ENCODE measurements at places on chromosomes 16 and 17.

DNA sequence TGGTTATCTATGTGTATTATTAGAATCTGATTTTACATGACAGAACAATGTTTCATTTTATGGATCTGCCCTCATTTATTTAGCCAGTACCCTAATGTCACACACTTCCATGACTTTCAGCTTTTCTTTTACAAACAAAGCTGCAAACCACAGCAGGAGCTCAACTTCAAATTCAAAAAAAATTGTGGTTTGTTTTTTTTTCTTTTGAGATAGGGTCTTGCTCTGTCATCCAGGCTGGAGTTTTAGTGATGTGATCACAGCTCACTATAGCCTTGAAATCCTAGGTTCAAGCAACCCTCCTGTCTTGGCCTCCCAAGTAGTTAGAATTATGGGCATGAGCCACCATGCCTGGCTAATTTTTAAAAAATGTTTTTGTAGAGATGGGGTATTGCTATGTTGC lies 8.2 kb upstream of the MPRIP start:
- DNase-seq, result no peak

GRCh38 chr16:74030000-74030706 lies 266.5 kb upstream of the PSMD7 start:
- DNase-seq, result no peak

GRCh38 chr17:7045492-7046126 lies 1.7 kb upstream of the SLC16A11 start:
- peak; percentile 55 for DNase-seq

- no peak for DNase-seq
Measured at GRCh38 chr17:17109907-17110306, 67.7 kb downstream of the MPRIP start.

GRCh38 chr17:28570716-28571360 lies 486 bp downstream of the PIGS start:
- DNase-seq, result peak; percentile 31

DNA sequence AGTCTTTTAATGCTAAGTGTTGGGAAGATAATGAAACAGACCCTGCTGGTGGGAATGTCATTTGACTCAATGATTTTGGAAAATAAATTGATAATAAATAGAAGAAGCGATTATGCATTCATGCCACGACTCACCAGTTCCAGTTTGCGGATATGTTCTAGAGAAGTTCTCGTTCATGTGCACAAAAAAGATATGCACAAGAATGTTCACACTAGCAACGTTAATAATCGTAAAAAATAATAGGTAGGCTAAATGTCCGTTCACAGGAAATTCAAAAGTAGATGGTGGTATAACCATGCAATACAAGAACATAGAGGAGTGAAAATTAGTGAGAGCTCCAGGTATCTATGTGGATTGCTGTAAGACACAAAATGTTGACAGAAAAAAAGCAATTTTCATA lies 59.8 kb downstream of the NACA2 start:
- DNase-seq, result no peak

DNA sequence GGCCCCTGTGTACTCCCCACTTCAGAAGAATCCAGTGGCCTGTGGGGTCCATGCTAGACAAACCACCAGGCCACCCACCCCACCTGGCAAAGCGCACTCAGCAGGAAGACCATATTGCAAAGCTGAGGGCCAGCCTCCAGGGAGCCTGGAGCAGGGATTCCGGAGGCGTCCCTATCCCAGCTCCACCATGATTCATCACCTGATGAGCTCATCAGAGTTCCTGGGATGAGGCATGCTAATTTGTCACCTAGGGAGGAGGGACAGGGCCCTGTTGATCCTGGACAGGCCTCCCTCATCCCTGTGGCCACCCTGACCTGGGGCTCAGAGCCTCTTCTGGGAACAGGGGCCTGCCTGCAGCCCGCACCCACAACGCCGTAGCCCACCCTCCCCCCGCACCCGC lies 131.6 kb upstream of the PLCG2 start:
- no peak for DNase-seq

GRCh38 chr17:57939797-57940196 lies 15.4 kb downstream of the CUEDC1 start:
- DNase-seq, result peak; percentile 64

GRCh38 chr16:4714996-4715395 lies 19.1 kb downstream of the ANKS3 start:
- DNase-seq, result no peak

DNA sequence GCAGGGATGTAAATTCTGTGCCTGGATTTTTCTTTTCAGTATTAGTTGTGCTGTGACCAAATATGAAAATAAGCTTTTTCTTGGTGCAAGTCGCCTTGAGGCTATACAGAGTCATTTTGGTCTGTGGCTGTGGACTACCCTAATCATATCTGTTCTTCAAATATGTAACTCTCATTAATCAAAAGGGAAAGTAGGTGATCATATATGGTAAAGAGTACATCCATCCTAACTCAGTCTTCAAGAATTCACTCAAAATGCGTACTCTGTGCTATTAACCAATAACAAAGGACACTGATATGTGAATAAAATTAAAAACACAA lies 2.6 kb downstream of the CPD start:
- DNase-seq, result no peak

GRCh38 chr16:72819345-72819744 lies 228.6 kb downstream of the ZFHX3 start:
- no peak for DNase-seq

GRCh38 chr17:47735536-47736011 lies 2.5 kb downstream of the TBX21 start:
- DNase-seq, result no peak

GRCh38 chr16:64481497-64481896 lies 640.4 kb downstream of the CDH11 start:
- no peak for DNase-seq

DNA sequence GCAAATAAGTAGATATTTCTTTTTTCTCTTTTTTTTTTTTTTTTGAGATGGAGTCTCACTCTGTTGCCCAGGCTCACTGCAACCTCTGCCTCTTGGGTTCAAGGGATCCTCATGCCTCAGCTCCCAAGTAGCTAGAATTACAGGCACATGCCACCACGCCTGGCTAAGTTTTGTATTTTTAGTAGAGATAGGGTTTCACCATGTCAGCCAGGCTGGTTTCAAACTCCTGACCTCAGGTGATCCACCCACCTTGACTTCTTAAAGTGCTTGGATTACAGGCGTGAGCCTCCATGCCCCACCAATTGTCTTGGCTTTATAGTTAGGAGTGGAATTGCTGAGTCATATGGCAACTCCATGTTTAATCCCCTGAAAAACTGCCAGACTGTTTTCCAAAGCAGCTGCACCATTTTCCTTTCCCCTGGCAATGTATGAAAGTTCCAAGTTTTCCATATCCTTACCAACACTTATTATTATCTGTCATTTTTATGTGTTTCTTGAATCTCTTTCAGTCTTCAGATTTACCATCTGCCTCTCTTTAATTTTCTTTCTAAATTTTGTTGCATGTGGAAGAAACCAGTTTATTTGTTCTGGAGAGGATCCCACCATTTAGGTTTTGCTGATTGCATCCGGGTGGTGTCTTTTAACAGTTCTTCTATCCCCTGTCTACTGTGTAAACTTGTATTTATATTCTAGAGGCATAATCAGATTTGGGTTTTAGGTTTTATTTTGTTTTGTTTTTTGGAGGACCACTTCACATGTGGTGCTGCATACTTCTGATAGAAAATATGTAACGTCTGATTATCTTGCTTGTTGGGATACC lies 9.9 kb upstream of the CES3 start:
- DNase-seq, result no peak

GRCh38 chr17:81345228-81346089 lies 49.8 kb upstream of the BAHCC1 start:
- peak; percentile 61 for DNase-seq

- no peak for DNase-seq
Measured at GRCh38 chr17:69732272-69732918, 317.9 kb downstream of the MAP2K6 start.

DNA sequence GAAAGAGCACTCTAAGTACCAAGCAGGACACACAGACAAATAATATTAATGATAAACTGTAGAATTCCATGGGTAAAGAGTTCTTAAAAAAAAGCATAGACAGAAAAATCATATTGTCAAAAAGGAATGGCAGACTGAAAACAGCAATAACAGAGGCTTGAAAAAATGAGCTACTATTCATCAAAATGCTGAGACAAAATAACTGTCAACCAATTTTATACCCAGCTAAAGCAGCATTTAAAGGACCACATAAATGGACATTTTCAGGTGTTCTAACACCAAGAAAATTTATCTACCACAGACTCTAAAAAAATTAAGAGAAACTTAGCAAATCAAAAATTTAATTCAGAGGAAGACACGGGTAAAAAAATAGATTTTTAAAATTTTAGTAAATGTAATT lies 119.1 kb downstream of the DYNLRB2 start:
- no peak for DNase-seq

DNA sequence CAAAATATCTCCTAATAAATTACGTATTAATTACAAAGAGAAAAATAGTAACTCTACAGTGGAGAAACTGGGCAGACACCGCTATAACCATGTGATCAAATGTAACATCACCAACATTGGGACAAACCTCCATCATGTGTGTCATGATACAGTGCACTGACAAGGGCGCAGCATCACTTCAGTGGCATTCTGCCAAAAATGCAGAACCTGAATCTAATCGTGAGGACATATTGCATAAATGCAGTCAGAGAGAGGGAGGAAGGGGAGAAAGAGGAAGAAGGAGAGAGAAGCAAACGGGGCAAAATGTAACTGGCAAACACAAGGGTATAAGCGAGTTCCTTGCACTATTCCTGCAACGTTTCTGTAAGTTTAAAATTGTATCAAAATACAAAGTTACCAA lies 74.2 kb upstream of the MARCHF10 start:
- DNase-seq, result no peak

DNA sequence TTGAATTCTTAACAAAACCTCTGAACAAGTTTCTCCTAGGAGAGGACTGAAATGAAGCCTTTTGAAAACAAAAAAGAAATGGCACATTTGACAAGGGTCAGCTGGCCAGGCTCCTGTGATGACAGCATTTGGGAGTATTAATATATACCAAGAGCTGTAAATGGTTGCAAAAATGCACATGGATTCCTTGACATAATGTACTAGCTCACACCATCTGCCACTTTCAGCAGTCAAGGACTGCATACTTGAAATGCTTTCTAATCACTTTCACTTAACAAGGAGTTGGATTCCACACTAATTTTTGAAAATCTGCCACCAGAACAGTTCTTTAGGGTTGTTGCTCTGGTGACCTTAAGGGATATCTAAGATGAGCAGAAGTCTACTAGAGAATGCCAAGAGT lies 236.7 kb upstream of the TOX3 start:
- no peak for DNase-seq

- no peak for DNase-seq
Measured at GRCh38 chr16:59605706-59606105, 871.6 kb upstream of the GOT2 start.

- no peak for DNase-seq
Measured at GRCh38 chr17:79046916-79047280, 22.9 kb downstream of the C1QTNF1 start.

DNA sequence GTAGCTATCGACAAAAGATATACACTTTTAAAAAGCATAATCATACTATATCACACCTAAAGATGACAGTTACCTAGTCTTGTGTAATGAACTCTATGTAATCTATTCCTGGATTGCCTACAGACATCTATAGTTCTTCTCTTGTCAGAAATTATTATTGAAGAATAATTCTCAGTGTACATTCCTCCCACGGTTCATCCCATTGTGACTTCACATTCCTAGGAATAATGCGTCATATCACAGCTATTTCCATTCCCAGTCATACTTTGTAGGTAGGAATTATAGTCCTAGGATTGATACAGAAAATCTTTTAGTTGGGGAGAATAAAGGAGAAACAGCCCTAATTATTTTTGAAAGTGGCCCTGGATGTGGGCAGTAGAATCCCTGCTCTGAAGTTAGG lies 44.0 kb upstream of the ABCC11 start:
- no peak for DNase-seq

GRCh38 chr16:50467943-50468748 lies 80.0 kb upstream of the NKD1 start:
- peak; percentile 61 for DNase-seq

GRCh38 chr16:66159987-66160386 lies 206.5 kb upstream of the CDH5 start:
- no peak for DNase-seq

GRCh38 chr16:4402439-4403132 lies 13.8 kb downstream of the CORO7 start:
- DNase-seq, result peak; percentile 67

GRCh38 chr16:30139583-30140481 lies 16.8 kb upstream of the MAPK3 start:
- no peak for DNase-seq

GRCh38 chr16:11201498-11202259 lies 54.3 kb downstream of the SOCS1 start:
- DNase-seq, result no peak

GRCh38 chr17:57451191-57451590 lies 194.9 kb downstream of the MSI2 start:
- no peak for DNase-seq

GRCh38 chr16:13864689-13865088 lies 55.3 kb upstream of the ERCC4 start:
- no peak for DNase-seq

GRCh38 chr17:49694847-49695697 lies 12.7 kb downstream of the SLC35B1 start:
- no peak for DNase-seq

DNA sequence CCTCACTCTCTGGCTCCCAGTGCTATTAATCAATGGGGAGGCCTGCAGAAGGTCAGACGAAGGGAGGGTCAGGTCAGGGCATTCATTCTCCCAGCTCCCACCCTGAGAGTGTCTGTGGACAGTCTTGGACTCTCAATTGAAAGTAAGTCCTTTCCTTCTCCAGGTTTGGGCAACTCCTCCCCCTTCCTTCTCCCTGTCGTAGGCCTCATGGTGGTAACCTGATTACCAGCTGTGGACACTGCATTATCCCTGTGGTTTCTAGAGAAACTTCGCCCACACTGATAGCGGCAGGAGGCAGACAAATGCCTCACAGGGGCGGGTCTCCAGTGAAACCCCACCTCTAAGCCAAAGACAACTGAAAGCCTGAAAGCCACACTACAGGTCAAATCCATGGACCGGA lies 57.7 kb upstream of the SLC25A19 start:
- no peak for DNase-seq

DNA sequence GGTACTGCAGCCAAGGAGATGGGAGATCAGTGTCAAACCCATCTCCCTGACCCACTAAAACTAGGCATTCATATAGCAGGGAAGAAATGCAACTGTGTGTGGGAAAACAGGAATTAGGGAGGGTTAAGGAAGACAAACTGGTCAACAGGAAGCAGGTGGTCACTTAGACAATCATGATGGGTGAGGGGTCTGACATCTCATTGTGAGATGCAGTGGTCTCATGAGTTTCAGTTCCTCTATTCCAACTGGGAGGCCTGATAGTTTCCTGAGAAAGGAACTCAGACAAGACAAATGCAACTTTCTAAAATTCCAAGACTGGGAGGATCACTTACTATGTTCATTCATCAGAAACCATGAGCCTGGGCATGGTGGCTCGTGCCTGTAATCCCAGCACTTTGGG lies 361.4 kb upstream of the C16orf82 start:
- DNase-seq, result no peak
